ENCODE measurements at places on chromosomes 2 and 18. TPM values are rescaled to one million over a fixed set of nuclear protein-coding genes. Genes with fewer than 3 reads are reported as not detected.
A peak's percentile ranks its signal among the peaks of the same experiment; 100 is the strongest.

Gene MYCN
- total RNA-seq = 48.1 TPM

Gene POMC
- total RNA-seq = 3.9 TPM

Gene IL36RN
- total RNA-seq = not detected

DNA sequence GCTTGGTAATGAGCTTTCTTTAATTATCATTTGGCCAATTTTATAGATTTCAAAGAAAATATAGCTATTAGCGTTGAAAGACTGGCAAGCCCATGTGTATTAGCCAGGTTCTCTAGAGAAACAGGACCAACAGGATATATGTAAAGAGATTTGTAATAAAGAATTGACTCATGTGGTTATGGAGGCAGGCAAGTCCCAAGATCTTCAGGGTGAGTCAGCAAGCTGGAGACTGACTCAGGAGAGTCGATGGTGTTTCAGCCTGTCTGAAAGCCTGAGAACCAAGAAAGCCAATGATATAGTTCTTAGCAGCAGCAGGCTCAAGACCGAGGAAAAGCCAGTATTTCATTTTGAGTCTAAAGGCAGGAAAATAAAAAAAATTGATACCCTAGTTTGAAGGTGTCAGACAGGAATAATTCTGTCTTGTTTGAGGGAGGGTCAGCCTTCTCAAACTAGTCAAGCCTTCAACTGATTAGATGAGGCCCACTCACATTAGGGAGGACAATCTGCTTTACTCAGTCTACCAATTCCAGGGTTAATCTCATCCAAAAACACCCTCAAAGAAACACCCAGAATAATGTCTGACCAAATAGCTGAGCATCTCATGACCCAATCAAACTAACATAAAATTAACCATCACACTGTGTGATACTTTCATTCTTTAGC, 78.3 kb upstream of the CRIM1 start:
- no peak overlapping the region for H3K4me3 ChIP-seq
- H3K27me3 ChIP-seq = no peaks in the 10 kb centered on the region
- H3K27ac ChIP-seq = no peak overlapping the region

DNA sequence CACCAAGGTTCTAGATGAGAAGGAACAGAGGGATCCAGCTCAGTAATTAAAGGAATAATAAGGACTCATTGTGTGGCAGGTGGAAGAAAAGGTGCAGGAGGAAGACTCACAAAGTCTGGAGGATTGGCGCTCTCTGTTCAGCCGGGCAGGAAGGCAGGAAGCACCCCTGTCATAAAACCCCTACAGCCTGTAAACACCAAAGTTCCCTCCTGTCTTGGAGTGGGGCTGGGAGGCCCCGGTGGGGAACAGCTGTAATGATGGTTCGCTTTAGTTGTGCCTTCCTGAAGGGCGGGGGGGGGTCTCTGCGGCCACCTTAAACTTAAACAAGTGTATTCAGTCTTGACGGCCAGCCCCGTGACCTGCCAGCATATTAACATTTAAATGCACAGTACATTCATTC, 84.3 kb downstream of the GBX2 start:
- peaks cover 17% of the 10 kb centered on the region for H3K4me1 ChIP-seq
- no peaks in the 10 kb centered on the region for H3K36me3 ChIP-seq
- no peaks in the 10 kb centered on the region for H3K27me3 ChIP-seq
- no peak overlapping the region for H3K27ac ChIP-seq
- H3K4me3 ChIP-seq = no peak overlapping the region

GRCh38 chr2:64193491-64193890, 49.3 kb upstream of the PELI1 start:
- H3K27me3 ChIP-seq = no peaks in the 10 kb centered on the region
- no peak overlapping the region for H3K27ac ChIP-seq
- no peaks in the 10 kb centered on the region for H3K4me1 ChIP-seq
- DNase-seq = no peak

DNA sequence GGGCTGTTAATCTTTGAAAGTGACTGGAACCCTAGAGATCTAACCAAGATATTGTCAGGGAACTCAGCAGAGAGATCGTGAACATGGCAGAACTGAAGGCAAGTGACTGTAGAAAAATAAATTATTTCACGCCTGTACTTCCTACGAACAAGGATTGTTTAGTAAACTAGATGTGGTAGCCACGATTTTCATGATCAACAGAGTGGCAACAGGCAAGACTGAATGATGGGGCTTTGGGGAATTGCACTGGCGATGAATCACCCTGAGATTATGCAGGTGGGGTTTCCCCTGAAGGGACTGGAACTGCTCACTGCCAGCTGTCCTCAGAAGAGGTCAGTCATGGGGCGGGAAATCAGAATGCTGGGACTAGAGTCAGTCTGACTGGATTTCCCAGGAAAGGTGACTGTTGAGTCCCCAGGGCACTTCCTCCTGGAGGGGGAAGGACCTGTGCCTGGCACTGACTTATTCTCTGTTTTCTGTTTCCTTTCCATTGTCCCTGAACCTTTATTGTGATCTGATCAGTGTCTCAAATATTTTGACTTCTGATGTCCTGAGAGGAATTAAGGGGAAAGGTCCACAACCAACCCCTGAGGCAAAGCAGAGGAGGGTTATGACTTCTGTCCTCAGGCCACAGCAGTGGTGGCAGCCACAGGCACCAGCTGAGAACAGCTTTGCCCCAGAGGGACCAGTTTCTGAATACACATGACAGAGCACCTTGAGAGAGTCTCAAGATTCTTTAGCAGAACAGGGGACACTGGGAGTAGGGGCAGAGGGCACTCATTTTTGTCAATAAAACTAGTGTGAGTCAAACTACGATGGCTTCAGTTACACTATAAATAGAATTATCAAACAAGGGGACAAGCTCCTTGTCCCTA, 70.0 kb downstream of the NAB1 start:
- H3K4me1 ChIP-seq = peaks cover 10% of the 10 kb centered on the region
- H3K27me3 ChIP-seq = no peaks in the 10 kb centered on the region
- no peaks in the 10 kb centered on the region for H3K36me3 ChIP-seq
- no peak overlapping the region for H3K4me3 ChIP-seq
- DNase-seq = peak; percentile 41
- peak overlapping the region; percentile 3 for H3K27ac ChIP-seq

- no peak overlapping the region for H3K4me3 ChIP-seq
- H3K27ac ChIP-seq = no peak overlapping the region
- H3K36me3 ChIP-seq = no peaks in the 10 kb centered on the region
- no peaks in the 10 kb centered on the region for H3K4me1 ChIP-seq
- no peaks in the 10 kb centered on the region for H3K27me3 ChIP-seq
- DNase-seq = no peak
These were observed 118.6 kb upstream of the LRATD1 start for GRCh38 chr2:14513903-14514302.

DNA sequence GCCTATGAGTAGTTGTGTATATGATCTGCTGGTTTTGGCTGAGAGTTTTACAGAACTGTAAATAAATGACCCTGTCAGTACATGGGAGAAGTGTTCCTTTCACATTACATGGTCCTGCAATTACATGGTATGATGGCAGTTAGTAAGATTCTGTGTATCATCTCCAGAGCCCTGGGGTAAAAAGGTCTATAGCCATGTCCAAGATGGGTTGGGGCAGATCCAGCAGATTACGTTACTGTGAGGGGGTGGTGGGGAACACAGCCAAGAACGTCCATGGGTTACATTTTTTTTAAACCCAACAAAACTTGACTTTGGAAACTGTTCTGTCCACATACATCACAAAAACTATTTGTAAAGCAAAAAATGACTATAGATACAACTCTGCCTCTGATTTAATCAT, 64.2 kb upstream of the LMAN1 start:
- no peak overlapping the region for H3K4me3 ChIP-seq
- DNase-seq = no peak
- H3K4me1 ChIP-seq = no peaks in the 10 kb centered on the region
- H3K27me3 ChIP-seq = peaks cover 10% of the 10 kb centered on the region
- no peak overlapping the region for H3K27ac ChIP-seq
- no peaks in the 10 kb centered on the region for H3K36me3 ChIP-seq

GRCh38 chr2:135925571-135925970, 49.3 kb upstream of the MCM6 start:
- no peaks in the 10 kb centered on the region for H3K27me3 ChIP-seq
- no peaks in the 10 kb centered on the region for H3K4me1 ChIP-seq
- H3K36me3 ChIP-seq = peaks cover 46% of the 10 kb centered on the region
